ENCODE measurements at places on chromosomes 5 and 9. TPM values are rescaled to one million over a fixed set of nuclear protein-coding genes. Genes with fewer than 3 reads are reported as not detected.

NSG2 gene
- not detected for total RNA-seq

DNA sequence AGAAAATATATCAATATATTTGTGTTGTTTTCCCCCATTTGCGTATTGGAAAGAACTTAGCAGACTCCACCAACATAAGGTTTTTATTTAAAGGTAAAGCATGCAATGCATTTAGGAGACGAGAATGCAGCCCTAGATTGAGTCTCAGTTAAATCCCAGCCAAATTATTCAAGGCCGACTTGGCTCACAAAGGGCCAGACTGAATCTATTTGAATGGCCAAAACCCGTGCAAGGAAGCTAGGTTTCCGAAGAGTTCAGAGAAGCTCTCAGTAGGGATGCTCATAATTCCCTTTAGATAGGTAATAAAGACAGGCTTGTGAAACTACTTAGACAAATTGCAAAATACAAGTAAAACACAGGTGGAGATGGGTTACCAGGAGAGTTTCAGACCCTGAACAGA, 520.3 kb downstream of the CDH9 start:
- no peaks in the 10 kb centered on the region for H3K4me1 ChIP-seq
- H3K4me3 ChIP-seq: no peak overlapping the region
- no peaks in the 10 kb centered on the region for H3K36me3 ChIP-seq
- H3K27ac ChIP-seq: no peak overlapping the region

- H3K27ac ChIP-seq: no peak overlapping the region
- H3K4me1 ChIP-seq: peaks cover 4% of the 10 kb centered on the region
- H3K36me3 ChIP-seq: no peaks in the 10 kb centered on the region
- H3K27me3 ChIP-seq: peaks cover 15% of the 10 kb centered on the region
- H3K4me3 ChIP-seq: no peak overlapping the region
Measured at GRCh38 chr5:74051076-74051475, 425.1 kb downstream of the ARHGEF28 start.

- no peaks in the 10 kb centered on the region for H3K36me3 ChIP-seq
- no peak for DNase-seq
- no peak overlapping the region for H3K4me3 ChIP-seq
- H3K4me1 ChIP-seq: no peaks in the 10 kb centered on the region
- no peaks in the 10 kb centered on the region for H3K27me3 ChIP-seq
Measured at GRCh38 chr5:170216257-170216864, 16.4 kb upstream of the C5orf58 start.

- no peak for DNase-seq
- H3K4me1 ChIP-seq: no peaks in the 10 kb centered on the region
- no peaks in the 10 kb centered on the region for H3K36me3 ChIP-seq
- H3K27ac ChIP-seq: no peak overlapping the region
- H3K27me3 ChIP-seq: no peaks in the 10 kb centered on the region
Measured at GRCh38 chr9:121489344-121489743, 10.3 kb downstream of the GGTA1 start.

DNA sequence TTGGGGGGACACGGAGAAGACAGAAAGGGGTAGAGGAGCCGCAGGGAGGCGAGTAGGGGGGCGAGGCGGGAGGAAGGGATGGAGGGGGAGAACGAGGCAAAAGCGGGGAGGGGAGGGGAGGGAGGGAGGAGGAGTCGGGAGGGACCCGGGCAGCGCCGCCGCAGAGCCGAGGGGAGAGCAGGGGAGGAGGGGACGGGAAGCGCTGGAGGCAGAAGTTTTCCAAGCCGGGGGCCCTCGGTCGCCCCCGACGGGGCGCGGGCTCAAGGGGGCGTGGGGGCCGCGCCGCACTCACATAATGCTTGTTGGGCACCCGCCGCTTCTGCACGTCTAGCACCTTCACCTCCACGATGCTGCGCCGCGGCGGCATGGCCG, 353 bp downstream of the SH3PXD2B start:
- H3K4me1 ChIP-seq: peaks cover 16% of the 10 kb centered on the region
- DNase-seq: no peak
- H3K27ac ChIP-seq: no peak overlapping the region
- H3K4me3 ChIP-seq: peak overlapping the region; percentile 67
- H3K36me3 ChIP-seq: no peaks in the 10 kb centered on the region

GRCh38 chr5:773517-774264, 10.8 kb downstream of the ZDHHC11B start:
- no peaks in the 10 kb centered on the region for H3K36me3 ChIP-seq
- no peaks in the 10 kb centered on the region for H3K4me1 ChIP-seq
- no peak overlapping the region for H3K27ac ChIP-seq
- DNase-seq: no peak
- no peak overlapping the region for H3K4me3 ChIP-seq

GABRG2 gene
- 1.6 TPM for total RNA-seq

Data from natural killer cell treated with Interleukin-12 subunit alpha and Interleukin-12 subunit beta and Interleukin-15 and Interleukin-18, amount 100 ng/mL, for 72 hours (primary cell).